Inflammatory macrophage treated with lipopolysaccharide for 4 hours (primary cell): ENCODE measurements at places on chromosomes 3 and 15.
A peak's percentile ranks its signal among the peaks of the same experiment; 100 is the strongest.

GRCh38 chr3:10942690-10943205, 49.8 kb upstream of the SLC6A1 start:
- DNase-seq = no peak

DNA sequence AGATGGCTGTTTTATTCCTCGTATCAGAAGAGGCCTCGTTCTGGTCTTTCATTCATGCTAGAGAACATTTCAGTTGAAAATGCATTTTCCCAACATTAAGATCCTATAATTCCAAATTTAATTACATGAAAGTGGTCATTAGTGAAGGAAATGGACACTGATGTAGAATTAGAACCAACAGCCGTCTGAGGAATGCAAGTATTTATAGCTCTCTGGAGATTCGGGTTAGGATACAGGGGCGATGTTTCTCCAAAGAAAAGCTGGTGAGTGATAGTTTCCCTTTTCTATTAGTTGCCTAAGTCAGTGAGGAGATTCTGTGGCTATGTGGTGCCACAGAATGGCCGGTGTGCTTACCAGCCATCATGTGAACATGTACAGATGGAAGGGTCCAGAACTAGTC, 109.0 kb upstream of the IL12A start:
- DNase-seq = no peak

GRCh38 chr3:194028434-194029004, 107.4 kb upstream of the HES1 start:
- DNase-seq = no peak

DNA sequence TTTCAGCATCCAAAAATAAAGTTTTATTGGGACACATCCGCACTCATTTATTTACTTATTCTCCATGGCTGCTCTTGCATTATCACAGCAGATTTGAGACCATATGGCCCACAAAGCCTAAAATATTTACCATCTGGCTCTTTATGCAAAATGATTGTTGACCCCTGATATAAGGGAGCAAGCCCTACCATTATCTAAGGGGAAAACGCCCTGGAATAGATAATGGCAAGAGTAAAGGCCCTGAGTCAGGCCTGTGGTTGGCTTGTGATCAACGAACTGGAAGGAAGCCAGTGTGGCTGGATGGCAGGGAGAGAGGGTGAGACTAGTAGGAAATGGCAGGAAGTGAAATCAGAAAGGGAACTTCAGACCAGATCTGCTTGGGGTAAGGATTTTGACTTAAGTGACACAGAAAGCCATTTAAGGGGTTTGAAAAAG, 24.6 kb upstream of the DMXL2 start:
- peak; percentile 92 for DNase-seq

DNA sequence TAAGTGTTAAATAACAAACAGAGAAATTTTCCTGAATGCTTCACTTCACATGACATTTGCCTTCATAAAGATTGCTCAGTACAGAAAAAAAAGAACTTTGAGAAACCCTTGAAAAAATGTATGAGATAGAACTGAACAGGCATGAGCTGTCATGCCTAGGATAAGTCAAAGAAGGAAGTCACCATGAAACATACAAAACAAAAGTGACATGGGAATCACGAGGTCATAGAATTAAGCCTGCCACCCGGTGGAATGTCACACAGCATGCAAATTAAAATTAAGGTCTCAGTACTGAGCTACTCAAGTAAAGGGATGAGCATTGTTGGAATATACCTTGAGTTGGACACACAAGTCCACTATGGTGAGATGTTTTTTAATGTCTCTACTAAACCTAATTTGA, 652.5 kb upstream of the NECTIN3 start:
- DNase-seq = no peak

GRCh38 chr3:143328451-143328850, 208.9 kb downstream of the CHST2 start:
- no peak for DNase-seq

DNA sequence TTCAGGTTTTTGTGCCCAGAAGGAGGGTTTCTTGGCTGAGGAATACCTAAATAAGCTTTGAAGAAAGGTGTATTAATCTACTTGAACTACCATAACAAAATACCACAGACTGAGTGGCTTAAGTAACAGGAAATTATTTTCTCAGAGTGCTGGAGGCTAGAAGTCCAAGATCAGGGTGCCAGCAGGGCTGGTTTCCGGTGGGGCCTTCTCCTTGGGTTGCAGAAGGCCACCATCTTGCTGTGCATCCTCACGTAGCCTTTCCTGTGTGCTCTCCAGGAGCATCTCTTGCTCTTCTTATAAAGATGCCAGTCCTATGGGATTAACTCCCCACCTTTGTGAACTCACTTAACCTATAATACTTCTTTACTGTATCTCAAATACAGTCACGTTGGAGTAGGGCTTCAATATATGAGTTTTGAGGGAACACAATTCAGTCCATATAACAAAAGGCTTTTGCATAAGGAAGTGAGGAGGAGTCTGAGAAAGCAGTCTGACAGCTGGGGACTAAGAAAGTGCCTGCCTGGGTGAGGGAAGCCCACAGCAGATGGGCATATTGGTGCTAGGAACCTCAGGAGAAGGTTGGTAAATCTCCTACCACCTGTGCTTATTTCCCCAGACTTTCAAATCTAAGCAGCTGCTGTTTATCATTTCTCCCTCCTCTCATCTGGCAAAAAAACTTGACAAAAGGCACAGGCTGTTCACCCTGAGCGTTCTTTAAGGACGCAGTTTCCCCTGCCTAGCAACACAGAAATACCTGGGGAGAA, 89.6 kb upstream of the CBLB start:
- no peak for DNase-seq

DNA sequence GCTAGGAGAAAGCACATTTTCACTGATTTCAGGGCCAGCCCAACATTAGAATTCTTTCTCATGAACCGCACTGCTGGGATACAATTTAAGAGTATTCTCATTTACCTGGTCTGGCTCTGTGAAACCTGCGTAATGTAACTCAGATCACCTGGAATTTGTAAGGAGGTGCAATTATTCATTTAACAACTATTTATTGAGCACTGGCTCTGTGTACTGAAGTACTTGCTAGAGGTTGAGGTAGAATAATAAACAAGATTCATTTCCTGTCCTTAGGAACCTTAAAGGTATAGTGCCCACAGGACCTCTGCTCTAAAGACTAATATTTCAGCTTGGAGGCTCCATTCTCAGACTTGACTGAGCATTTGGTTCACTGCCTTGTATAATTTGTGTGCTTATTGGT, 242.2 kb upstream of the ZPLD1 start:
- no peak for DNase-seq

DNA sequence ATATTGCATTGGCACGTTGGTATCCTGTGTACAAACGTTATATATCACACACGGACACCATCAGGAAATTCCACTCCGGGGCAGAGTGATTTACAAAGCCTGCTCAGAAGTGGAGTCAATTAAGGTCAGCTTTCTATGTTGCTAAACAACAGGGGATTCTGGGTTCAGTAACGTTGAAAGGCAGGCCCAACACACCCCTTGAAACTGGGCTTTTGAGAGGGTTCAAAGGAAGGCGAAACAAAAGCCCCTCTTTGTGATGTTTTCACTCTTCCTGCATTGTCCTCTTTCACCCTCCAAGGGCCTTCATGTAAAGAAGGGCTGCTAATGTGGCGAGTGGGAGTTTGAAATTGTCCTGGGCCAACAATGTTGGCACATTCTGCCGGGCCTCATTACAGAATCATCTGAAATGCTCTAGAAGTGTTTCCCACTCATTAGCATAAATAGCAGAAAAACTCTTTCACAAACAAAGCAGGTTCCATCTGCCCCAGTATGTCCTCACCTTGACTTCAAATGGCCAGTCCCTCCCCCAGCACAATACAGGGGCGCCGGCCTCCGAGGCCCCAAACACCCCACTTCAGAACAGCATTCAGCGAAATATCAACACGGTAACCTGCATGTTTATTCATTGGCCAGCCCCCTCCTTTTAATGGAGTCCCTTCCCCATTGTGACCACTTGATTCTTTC, 76.4 kb downstream of the HES1 start:
- no peak for DNase-seq

DNA sequence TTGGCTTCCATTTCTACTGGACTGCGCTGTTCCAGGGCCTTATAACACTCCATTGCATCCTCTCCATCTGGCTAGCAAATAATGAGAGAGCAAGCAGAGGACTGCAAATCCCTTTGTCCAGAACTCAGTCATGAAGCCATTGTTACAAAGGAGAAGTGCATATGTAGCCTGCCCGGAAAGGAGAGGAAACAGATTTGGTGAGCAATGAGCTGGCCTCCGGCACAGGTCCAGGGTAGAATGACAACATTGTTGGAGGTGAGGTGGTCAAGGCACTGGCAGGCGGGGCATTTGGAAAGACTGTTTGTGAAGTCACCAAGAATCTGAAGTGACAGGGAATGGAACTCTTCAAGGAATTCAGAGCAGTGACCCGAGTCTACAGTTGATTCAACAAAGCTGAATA, 25.0 kb upstream of the ATP1B3 start:
- DNase-seq = peak; percentile 63

GRCh38 chr15:70121624-70122302, 24.0 kb upstream of the TLE3 start:
- no peak for DNase-seq

GRCh38 chr15:60507596-60508424, 28.9 kb upstream of the ICE2 start:
- DNase-seq = peak; percentile 58

- DNase-seq = no peak
Observed at GRCh38 chr3:12799525-12800440, 3.3 kb downstream of the CAND2 start.

GRCh38 chr15:91308855-91309254, 208.8 kb downstream of the SV2B start:
- DNase-seq = no peak

- no peak for DNase-seq
Observed at GRCh38 chr3:70930066-70930465, 617.6 kb upstream of the MDFIC2 start.

DNA sequence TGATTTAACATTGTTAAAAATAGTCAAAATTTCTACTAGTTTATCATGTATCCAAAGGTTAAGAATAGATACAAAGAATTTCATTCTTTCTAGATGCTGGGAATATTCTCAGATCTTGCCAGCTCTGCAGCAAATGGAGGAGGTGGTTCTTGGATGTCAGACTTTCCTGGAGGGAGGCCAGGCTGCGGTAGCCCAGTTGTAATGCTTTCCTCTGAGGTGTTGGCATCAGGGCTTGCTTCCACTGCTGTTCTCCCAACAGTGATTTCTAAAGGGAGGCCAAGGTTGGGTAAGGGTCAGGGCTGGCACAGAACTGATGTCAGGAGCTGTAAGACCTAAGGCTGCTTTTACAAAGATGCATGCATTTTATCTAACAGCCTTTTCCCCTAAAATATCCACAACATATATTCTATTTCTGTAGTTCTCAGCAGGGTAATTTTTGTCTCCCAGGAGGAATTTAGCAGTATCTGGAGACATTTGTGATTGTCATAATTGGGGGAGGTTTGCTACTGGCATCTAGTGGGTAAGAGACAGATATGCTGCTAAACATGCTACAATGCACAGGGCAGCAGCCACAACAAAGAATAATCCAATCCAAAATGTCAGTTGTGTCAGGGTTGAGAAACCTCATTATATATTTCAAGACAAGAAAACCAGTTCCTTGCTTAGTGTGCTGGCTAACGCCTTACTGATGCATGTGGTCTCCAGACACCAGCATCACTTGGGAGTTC, 42.0 kb upstream of the SPTSSB start:
- DNase-seq = no peak

GRCh38 chr3:151584566-151584965, 123.7 kb upstream of the IGSF10 start:
- DNase-seq = peak; percentile 54

DNA sequence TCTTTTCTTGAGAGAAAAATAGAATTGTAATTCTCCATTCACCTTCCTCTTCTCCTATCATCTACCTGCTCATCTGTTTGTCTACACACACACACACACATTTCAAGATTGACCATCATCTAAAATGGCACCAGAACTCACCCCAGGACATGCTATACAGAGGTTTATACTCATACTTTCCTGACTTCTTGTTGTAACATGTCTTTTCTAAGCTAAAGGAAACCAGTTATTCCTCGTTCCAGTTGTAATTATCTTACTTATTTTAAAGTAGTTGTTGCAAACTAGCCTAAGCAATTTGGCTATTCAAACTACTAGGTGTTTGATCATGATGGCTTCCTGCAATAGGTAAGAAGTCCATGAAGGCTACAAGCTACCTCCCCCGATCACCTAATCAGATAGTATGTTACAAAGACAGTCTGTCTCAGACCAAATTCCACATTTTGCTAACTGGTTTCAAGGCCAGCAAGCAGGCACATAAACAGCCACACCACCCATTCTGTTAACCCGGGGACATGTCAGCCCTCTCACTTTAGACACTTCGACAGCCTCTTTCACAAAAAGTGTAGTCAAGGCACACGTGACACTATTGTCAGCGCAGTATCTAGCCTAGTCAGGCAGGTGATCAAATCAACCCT, 189.7 kb downstream of the SHQ1 start:
- DNase-seq = no peak

- no peak for DNase-seq
Observed at GRCh38 chr15:33433821-33434220, 123.1 kb downstream of the RYR3 start.

DNA sequence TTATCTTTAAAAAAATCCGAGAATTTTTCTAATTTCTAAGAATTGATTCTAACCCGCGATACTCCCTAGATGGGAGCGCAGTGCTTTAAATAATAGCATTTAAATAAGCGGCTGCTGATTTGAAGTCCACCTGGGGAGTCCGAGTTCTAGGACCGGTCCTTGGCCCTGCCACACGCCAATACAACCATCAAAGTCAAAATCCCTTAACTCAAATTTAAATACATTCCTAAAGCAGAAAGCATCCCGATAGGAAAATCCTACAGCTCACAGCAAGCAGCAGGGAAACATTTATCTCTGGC, 508 bp upstream of the ECT2 start:
- no peak for DNase-seq

GRCh38 chr3:177714945-177715344, 517.7 kb upstream of the TBL1XR1 start:
- peak; percentile 87 for DNase-seq

GRCh38 chr3:71393093-71393492, 190.4 kb downstream of the FOXP1 start:
- peak; percentile 78 for DNase-seq

DNA sequence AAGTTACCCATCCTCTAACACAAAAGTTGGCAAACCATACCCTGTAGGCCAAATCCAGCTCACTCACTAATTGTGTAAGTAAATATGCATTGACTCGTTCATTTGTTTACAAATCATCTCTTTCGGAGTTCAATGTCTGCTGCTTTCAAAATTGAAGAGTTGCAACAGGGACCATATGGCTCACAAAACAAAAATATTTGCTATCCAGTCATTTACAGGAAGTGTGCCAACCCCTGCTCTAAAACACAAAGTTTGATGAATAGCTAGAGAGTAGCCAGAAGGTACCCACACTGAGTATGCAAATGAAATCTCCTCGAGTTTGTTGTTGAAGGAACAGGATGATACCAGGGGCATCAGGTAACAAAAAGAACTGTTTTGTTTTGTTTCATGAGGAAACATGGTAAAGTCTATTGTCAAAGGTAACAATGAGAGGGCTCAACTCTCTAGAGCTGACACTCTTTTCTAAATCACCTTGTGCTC, 236.2 kb upstream of the THBS1 start:
- no peak for DNase-seq

GRCh38 chr15:48683991-48684765, 38.7 kb upstream of the FBN1 start:
- no peak for DNase-seq
